SW 1271 (cell line): ENCODE measurements at places on chromosomes 11 and 22.

DNA sequence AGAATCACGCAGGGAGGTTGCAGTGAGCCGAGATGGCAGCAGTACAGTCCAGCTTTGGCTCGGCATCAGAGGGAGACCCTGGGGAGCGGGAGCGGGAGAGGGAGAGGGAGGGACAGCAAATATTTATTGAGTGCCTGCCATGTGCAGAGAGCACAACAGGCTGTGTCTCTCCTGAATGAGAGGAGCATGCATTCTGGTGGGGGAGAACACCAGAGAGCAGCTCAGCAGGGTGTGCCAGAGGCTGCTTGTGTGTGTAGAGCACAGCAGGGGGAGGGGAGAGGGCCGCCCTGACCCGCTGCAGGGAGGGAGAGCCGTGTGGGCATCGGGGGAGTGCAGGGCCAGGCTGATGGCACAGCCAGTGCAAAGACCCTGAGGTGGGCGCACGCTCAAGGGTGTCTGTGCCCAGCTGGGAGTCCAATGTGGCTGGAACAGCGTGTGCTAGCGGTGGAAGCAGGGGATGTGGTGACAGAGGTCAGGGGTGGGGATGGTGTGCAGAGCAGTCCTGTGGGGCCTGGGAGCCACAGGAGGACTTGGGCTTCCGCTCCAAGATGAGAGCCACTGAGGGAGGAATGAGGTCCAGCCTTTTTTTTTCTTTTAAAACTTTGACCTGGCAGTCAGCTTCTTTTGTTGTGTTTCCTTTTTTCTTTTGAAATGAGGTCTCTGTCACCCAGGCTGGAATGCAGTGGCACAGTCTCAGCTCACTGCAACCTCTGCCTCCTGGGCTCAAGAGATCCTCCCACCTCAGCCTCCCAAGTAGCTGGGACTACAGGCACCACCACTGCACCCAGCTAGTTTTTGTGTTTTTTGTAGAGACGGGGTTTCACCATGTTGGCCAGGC lies 12.0 kb downstream of the PPIL2 start:
- DNase-seq, result no peak

DNA sequence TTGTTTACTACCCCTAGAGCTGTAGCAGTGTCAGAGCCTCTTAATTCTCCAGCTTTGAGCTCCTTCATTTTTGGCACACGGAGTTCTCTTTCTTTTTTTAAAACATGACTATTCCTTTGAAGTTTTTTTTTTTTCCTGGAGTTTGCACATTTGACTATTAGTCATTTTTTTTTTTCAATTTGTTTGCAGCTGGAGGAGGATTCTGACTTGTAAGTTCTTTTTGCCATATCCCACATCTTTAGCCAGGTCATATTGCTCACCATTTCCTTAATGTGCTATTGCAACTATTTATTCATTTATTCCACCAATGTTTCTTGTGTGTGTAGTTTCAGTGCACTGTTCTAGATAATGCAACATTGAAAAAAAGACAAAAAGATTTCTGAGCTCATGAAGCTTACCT lies 166.3 kb upstream of the ARHGAP20 start:
- DNase-seq, result no peak

GRCh38 chr11:77512092-77512491 lies 38.2 kb upstream of the PAK1 start:
- no peak for DNase-seq

DNA sequence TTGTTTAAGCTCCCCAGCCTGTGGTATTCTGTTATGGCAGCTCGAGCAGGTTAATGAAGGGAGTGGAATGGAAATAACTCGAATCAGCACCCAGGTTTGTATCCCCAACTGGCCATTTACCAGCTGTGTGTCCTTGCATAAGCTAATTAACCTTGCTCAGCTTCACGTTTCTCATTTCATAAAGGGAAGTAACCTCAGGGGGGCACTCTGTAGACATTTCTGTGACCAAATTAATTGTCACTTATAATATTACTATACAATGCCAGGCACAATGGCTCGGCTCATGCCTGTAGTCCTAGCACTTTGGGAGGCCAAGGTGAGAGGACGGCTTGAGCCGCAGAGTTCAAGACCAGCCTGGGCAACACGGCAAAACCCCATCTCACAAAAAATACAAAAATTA lies 13.8 kb downstream of the ADA2 start:
- DNase-seq, result no peak

GRCh38 chr22:32336771-32337424 lies 20.8 kb upstream of the RFPL3 start:
- DNase-seq, result no peak

DNA sequence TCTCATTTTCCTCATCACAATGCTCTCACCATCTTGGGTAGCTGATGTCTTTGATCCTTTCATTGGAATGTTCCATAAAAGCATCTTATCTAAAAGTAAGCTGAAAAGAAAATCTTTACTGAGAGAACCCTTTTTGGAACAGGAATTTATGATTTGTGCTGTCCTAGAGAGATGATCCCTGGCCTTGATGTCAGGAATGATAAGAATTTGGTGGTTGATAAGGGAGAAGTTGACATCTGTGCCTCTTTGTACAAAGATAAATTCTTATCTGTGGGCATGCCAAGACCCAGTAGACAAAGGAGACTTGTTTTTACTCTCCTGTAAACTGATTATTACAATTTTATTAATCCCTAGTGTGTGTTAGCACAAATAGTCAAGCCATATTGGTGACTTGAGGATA lies 36.9 kb downstream of the NAALAD2 start:
- no peak for DNase-seq

GRCh38 chr11:285894-286220 lies 3.1 kb upstream of the PGGHG start:
- DNase-seq, result no peak

DNA sequence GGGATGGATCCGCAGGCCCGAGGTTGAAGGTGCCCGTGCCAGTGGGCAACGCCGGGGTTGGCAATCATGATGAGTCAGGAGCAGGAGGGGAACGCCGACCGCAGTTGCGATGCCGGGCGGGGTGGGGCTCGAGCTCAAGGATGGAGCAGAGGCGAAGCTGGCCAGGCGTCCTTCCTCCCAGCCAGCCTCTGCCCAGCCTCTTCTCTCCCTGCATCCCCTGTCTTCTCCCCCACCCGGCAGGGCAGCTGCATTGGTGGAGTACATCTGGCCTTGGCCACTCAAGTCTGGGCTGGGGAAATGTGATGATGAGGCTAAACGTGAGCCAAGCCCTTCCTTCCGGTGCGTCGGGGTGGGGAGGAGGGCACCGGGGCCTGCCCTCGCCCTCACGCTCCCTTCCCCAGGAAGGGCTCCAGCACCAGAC lies 3.9 kb downstream of the IFITM10 start:
- no peak for DNase-seq

GRCh38 chr11:62269654-62270278 lies at the start of gene SCGB2A2:
SCGB2A2 (plus strand) TSS chr11:62270158; CDS start chr11:62270217, 59 bp downstream.
- no peak for DNase-seq

DNA sequence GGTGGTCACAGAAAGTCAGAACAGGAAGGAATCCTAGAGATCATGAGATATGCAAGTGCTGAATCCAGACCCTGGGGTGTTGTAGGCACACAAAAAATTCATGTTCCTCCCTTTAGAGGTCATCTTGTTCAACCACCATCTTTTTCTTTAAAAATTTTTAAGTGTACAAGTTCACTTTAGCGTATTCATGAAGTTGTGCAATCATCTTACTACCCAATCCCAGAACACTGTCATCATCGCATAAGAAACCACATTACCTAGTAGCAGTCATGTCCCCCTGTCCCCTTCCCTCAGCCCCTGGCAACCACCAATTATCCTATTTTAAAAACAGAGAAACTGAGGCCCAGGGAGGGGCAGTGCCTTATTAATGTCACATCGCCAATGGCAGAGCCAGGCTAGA lies 20.3 kb upstream of the WNT11 start:
- no peak for DNase-seq

- DNase-seq, result no peak
Measured at GRCh38 chr11:57154739-57155138, 27.0 kb upstream of the LRRC55 start.

DNA sequence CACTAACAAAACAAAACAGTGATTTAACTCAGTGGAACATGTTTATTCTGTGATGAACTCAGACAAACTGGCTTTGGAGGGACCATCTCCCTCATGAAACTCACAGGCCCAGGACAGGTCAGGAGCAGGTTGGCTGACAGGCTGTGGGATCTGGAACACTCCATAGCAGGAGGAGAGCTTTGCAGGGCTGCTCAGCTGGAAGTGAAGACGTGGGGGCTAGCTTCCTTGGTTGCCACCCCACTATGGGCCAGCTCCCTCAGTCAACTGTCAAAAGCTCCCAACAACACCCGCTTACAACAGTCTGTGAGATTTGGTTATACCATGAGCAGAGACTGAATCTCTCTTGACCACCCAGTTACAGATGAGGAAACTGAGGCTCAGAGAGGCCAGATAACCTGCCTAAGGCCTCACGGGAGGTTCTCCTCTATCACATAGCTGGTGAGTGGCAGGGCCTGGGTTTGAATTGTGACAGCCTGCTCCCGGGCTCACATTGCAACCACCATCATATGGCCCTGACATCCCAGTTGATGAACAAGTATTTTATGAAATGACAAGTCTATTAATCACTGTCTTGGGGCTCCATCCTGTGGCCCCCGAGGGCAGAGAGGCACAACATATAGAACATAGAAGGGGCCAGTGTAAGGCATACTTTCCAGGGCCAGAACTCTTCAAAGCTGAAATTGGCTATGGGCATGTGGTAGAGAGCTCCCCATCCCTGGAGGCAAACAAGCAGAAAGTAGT lies 473.4 kb downstream of the MN1 start:
- no peak for DNase-seq

DNA sequence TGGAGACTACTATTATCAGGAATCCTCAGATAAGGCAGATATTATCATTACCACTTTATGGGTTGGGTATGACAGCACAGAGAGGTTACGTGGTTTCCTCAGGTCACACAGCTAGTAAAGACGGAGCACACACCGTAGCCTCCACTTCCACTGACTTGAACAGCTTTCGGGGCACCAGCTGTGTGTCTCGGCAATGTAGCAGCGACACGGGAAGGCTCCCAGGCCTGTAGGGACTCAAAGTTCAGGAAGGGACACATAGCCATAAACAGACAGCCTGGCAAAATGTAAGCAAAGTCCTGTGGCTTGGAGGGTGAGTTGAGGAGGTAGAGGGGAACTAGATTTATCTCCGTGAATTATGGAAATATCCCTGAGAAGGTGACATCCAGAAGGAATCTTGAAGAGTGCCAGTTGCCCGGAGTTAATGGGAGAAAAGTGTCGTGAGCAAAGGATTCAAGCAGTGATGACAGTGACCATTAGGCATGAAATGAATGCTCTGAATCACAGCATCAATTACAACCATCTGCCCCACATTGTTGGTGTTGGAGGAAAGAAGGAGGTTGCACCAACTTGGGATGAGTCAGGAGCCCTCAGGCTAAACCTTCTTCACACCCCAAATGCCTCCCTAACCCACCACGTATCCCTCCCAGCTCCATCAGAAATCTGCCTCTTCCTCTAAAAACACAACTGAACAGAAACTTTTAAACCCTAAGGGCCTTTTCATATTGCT lies 106.7 kb upstream of the ASPHD2 start:
- DNase-seq, result peak; percentile 88

GRCh38 chr22:40453671-40454070 lies 83.3 kb downstream of the SGSM3 start:
- no peak for DNase-seq

DNA sequence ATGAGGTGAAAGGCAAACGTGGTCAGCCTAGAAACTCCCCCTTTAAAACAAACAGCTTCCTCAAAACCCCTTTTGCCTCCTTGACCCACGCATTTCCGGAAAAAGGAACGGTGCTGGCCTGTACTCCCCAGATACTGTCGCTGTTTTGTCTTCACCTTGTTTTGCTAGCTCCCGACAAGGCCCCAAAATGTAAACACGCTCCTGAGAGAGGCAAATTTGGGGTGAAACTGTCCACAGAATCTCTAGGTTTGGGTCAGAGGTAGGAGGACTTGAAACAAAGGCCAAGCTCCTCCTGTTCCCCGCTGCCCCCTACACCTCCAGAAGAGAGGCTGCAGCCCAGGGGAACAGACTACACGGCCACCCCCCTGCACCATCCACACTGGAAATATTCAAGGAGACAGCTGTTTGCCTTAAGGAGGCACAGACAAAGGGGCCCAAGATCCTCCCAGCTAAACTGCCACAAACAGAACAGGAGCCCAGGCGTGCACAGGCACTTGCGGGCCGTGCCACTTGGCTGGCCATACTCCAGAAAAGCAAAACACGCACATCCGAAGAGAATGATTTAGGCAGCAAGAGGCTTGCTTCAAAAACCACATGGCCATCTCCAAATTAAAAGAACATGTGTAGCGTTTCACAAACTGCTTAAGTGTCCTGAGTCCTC lies 160.5 kb upstream of the GRK3 start:
- no peak for DNase-seq
